ENCODE measurements at places on chromosomes 16 and 17.
A peak's percentile ranks its signal among the peaks of the same experiment; 100 is the strongest.

DNA sequence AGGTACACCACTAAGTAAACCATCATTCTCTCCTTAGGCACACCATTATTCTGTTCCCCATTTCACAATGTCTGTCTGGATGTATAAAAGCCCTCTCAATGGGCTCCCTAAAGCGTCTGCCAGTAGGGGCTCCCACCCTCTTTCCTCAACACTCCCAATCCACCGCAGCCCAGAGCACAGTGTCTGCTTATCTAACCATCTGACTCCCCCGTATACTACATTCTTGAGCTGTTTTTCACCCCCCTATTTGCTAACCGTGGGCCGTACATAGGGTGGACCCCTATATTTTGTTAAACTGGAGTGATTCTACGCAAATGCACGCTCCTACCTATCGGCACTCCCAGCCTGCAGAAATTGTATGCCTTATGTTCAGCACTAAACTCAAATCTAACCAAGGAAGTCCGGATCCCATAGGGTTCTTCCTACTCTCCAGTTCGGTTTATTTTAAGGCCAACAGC, 685 bp upstream of the PSMD3 start:
- DNase-seq: no peak

- DNase-seq: no peak
Observed at GRCh38 chr17:41717408-41718286, 5.5 kb downstream of the GAST start.

GRCh38 chr16:27341549-27341948, 27.8 kb downstream of the IL4R start:
- DNase-seq: no peak

DNA sequence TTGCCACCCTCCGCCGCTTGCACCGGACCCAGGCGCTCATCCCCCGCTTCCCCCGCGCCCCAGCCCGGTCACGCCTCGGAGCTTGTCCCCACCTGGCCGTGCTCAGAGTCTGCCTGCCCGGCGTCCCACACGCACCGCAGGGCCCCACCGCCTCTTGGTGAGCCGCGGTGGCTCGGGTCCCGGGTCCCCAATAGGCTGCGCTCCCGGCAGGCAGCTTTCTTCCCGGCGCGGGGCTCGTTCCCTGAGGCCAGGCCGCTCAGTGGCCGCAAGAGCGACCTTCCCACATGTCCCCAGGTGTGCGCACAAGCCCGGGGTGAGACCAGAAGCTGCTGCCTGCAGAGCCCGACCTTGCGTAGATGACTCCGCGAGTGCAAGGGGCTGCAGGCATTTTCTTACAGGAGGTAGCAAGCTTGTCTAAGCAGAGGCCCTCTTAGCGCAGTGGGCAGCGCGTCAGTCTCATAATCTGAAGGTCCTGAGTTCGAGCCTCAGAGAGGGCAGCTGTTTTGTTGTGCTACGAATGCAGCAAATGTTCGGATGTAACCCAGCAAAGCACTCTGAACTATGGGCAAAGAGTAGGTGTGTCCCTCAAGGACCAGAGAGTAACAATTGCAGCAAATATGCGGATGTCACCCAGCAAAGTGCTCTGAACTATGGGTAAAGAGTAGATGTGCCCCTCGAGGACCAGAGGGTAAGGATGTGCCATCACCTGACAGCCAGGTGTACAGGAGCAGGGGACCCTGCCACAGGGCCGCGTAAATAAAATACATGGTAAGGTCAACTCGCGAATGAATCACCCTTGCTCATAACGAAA, 15.6 kb downstream of the TLE7 start:
- peak; percentile 85 for DNase-seq

DNA sequence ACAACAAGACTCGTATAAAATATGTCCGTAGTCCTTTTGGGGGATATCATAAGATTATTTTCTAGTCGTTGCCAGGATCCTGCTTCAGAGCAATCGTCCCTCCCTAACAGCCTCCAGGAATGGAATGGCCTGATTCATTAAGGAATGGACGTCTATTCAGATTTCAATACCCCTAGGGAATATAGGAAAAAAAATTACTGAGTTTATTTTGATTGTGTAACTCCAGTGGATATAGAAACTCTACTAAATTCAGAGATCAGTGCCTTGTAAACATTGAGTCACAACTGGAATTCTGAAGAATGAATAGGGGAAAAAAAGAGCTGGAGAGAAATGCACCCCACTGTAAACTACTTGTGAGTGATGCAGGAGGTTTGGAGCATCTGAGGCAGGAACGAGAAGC, 1171.5 kb upstream of the GOT2 start:
- no peak for DNase-seq

- DNase-seq: no peak
Observed at GRCh38 chr16:69691980-69692911, 34.1 kb downstream of the NQO1 start.

GRCh38 chr17:16430650-16431049, 15.3 kb downstream of the TRPV2 start:
- no peak for DNase-seq

DNA sequence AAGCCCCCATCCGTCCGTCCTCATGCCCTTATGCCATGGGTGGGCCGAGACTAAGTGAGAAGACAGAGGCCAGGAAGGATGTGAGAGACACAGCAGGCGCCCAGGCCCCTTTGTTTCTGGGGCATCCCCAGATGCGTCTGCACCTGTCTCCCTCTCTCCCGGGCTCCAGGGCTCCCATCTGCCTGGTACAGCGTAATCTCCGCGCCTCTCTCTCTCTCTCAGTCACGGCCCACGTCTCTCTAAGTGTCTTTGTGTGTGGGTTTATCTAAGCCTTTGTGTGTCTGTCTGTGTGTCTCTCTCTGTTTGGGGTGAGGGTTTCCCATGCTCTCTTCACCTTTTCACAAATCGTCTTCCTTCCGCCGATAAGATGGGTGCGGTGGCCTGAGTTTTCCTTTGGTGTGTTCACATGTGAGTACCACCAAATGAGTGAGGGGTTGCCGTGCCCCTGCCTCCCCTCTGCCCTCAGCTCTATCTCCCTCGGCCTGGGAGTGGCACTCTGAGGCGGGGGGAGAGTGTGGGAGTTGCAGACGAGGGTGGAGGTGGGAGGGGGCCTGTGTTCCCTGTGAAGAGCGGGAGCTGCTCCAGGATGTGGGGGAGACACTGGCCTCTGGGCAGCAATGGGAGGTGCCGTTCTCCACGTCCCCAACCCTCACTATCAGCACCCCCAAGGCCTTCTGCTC, 25.8 kb upstream of the ABCC3 start:
- no peak for DNase-seq

GRCh38 chr16:4947722-4948503, 10.2 kb upstream of the SEC14L5 start:
- DNase-seq: peak; percentile 42

DNA sequence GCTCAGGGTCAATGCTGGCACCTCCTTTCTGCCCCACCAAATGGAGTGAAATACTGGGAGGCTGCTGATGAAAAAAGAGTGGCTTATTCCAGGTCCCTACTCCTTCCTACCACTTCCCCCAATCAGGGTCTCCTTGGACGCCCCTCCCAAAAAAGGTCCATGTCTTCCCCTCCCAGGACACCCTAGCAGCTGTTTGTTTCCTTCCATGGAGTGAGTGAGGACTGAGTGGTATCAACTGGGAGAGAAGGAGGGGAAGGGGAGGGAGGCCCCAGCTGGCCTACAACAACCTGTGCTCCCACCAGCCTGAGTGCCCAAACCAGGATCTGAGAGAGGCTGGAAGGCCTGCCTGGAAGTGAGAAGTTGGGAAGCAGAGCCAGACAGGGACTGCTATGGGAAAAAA, 28.7 kb upstream of the NGFR start:
- no peak for DNase-seq

Measured in HuH-7.5 (cell line).